ENCODE measurements at places on chromosomes 6 and 20.

DNA sequence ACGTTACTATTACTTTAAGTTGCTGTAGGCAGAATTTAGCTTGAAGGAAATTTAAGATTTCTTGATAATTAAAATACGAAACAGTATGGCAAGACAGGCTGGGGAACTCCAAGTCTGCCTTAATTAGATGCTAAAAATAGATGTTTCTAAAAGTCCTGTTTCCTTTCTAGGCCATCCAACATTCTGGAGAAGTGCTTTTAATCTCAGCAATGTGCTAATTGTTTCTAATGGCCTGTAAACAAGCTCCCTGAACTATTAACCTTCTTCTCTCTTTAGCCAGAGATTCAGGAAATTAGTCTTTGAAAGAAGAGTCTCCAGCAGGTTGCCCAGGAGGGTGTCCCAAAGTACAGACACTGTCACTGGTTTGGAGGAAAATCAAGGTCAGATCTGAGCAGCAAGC is 677.3 kb upstream of the AGPAT4 start:
- no peak for DNase-seq

DNA sequence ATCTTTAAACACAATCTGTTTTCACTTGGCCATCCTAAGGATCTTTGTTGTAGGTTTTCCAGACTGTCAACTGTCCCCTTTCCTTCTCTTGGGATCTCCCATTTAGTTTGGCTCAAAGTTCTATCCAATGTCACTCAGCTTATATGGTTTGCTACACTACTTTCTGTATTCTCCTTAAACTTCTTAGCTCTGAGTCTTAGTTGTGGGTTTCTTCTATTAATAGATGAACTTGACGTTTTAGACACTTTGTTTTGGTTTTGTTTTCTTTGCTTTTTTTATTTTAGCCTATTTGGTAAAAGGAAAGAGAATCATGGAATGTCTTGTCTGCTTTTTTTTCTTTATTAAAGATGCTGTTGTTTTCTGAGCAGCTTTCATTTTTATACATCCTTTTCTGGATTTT is 11.4 kb downstream of the RMND1 start:
- DNase-seq = no peak

DNA sequence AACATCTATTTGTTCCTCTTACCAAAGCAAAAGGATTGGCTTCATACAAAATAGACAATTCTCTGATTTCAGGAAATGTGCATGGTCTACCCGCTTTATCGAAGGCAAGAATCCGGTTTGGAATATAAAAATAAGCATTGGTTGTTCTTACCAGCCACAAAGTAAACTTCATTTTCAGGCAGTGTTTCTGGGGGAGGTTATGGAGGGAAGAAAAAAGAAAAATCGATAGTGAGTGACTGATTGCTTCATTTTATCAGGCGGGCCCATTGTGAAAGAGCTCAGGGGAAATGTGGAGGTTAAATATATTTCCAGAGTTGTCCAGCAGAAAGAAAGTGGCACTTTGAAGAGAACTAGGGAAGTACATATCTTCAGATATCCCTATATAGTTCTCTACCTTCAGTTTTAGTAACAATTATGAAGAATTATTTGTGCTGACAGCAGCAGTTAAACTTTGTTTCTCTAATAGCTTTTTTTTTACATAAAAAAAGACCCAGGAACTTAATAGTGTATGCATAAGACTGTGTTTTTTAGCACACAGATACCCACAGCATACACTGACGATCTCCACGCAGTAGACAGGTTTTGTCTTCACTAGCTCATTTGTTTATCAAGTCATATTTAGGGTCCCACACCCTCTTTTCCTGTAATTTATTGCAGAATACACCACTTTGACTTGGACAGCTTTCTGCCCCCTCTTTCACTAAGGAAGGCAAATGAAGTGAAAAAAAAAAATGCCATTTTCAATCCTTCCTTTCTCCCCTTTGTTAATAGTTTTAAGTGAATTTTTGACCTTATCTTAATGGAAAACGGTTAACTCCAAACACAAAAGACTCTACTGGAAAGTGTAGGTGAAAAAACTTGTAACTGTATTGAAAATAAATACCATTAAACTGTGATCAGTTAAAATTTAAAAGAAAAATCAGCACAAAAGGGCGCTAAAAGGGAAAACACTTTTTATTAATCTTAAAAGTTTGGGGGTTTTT is 2.9 kb downstream of the POU3F2 start:
- no peak for DNase-seq

DNA sequence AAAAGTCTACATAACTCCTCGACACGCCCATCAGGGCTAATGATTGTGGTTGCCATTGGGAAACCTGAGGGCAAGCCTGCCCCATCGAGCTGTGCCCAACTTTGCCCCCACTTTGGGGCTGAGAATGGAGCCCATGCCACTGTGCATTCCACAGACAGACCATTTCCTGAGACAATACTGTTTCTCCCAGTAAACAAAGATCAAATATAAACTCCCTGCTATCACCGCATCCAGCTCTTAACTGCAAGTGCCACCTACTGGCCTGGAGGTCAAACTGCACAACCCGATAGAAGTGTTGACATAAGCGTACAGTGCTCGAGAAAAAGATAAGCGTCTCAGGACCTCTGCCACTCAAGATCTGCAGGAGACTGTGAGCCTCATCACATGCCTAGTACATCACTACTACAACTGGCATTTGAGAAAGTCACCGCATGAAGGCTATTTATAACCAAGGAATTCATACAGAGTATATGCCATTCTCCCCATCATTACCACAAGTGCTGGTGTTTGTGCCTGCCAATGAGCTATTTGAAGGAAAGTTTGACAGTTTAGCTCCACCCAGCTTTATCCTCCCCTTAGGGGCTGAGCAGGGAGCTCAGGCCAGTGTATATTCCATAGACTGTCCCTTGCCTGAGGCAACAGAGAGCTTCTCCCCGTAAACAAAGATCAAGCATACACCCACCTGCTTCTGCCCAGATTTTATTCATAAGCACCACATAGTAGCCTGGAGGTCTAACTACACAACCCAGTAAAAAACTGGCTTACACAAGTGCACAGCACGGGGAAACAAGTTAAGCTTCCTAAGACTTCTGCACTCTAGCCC is 4.5 kb upstream of the DEFB126 start:
- no peak for DNase-seq

DNA sequence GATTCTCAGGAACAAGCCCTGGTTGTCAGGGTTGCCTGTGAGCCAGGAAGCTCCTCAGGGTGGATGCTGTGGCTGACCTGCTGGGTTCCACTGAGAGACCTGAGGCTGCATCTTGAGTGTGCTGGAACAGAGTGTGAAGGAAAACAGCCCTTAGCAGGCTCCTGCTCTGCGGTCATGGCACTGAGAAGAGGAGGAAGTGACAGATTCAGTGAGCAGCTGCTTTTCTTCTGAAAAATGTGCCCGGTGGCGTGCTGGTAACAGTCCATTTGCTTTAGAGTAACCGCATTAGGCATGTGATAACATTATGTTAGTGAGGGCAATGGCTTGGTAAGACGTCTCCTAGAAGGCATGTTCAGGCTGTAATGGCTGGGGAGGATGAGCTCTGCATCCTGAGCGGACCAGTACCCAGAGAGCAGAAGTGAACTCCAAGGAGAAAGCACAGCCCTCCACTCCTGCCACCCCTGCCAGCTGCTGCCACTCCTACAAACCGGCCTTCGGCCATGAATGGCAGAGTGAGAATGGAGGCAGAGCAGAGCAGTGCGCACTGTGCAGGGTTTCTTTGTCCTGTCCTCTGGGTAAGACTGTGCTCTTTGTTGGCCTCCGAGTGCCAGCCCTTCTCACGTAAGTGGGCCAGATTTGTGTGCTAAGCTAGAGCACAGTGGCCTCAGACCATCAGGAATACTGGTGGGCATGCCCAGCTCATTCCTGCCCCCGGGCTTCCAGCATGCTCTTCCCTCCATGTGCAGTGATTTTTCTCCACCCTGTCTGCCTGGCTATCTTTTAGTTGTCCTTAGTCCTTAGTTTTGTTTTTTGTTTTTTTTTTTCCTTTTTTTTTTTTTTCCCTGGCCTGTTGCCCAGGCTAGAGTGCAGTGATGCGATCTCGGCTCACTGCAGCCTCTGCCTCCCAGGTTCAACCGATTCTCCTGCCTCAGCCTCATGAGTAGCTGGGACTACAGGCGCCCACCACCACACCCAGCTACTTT is 98.1 kb upstream of the VSTM2L start:
- no peak for DNase-seq

DNA sequence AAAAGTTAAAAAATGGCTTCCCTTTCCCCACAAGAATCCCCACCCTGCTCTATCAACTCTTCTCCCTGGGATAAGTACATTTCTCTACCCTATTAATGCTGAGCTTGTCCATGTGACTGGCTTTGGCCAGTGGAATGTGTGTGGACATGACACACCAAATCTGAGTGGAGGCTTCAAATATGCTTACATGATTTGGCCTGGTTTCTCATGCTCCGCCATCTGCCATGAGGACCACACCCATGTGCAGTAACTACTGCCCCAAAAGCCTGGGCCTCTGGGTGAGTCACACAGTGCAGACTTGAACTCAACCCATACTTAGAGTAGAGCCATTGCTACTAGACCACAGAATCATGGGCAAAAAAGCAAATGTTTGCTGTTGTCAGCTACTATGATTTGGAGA is 65.4 kb downstream of the PRND start:
- no peak for DNase-seq

DNA sequence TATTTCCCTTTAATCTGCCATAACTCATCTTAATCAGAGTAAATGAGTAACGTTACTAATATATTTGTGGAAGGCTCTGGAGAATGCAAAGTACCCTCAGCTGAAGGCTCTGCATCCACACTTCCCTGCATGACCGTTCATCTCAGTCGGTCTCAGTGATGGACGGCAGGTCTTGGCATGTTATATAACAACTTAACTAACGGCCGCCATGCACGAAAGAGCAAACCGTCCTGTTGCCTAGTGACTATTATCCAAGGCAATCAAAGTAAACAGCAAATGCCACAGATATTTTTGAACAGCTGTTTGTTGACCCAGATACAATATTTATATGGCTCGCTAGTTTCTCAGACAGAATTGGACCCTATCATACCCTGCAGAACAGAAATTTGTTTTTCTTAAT is 194.9 kb upstream of the SMLR1 start:
- DNase-seq = no peak

DNA sequence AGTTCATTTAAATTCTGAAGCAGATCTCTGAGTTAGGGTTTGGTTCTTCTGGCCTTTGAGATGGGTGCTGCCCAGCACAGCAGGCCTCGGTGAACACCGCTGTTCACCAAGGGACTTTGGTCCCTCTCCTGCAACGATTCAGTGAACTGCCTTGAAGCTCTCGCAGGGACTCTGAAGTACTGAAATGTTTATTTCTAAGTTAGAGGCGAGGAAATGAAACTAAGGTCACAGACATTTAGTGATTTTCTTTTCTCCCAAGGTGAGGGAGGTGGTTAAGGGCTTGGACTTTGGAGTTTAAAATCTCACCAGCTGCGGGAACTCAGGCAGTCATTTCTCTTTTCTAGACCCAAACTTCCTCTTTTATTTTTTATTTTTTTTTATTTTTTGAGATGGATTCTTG is 26.2 kb downstream of the E2F3 start:
- no peak for DNase-seq

GRCh38 chr6:65399355-65400084 is 307.5 kb downstream of the EYS start:
- DNase-seq = no peak

- no peak for DNase-seq
Observed at GRCh38 chr6:156599978-156600590, 177.1 kb upstream of the ARID1B start.

DNA sequence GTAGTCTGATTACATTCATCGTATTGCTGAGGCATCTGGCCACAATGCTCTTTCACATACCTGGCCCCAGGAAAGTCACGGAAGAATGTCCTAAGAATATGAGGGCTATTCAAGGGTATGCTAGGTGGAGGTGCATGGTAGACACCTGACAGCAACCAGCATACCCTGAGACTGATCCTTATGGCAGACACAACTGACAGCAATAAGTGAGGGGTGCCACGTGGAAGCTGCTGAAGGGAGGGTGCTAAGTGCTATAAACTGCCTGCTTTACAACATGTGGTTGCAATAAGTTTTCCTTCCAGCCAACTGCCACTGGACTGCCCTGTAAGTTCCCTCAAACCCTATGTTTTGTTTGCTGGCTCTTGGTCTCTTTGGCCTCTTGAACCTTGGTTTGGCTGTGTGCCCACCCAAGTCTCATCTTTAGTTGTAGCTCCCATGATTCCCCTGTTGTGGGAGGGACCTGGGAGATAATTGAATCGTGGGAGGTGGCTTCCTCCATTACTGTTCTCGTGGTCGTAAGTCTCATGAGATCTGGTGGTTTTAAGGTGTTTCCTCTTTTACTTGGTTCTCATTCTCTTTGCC is 201.3 kb upstream of the MOCS1 start:
- no peak for DNase-seq

- no peak for DNase-seq
Observed at GRCh38 chr20:22954661-22955060, 80.5 kb upstream of the SSTR4 start.

- no peak for DNase-seq
Observed at GRCh38 chr20:39778431-39778830, 816.3 kb downstream of the DHX35 start.

- no peak for DNase-seq
Observed at GRCh38 chr6:25473447-25473846, 178.6 kb upstream of the SCGN start.

DNA sequence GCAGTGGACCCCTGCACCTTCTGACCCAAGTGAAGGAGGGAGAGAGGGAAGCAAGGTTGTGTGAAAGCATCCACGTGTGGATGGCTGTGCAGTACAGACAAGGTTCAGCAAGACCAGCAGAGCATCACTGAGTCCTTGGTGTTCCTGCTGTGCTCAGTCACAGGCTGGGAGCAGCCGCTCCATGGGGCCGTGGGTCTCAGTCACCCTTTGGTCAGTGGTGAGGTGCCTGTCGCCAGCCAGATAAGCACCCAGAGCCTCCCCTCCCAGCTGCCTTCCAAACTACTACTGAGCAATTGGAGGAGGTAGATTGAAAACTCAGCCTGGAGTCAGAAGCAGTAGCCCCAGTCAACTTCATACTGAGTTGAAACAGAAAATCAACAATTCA is 218.9 kb downstream of the SLC24A3 start:
- no peak for DNase-seq

DNA sequence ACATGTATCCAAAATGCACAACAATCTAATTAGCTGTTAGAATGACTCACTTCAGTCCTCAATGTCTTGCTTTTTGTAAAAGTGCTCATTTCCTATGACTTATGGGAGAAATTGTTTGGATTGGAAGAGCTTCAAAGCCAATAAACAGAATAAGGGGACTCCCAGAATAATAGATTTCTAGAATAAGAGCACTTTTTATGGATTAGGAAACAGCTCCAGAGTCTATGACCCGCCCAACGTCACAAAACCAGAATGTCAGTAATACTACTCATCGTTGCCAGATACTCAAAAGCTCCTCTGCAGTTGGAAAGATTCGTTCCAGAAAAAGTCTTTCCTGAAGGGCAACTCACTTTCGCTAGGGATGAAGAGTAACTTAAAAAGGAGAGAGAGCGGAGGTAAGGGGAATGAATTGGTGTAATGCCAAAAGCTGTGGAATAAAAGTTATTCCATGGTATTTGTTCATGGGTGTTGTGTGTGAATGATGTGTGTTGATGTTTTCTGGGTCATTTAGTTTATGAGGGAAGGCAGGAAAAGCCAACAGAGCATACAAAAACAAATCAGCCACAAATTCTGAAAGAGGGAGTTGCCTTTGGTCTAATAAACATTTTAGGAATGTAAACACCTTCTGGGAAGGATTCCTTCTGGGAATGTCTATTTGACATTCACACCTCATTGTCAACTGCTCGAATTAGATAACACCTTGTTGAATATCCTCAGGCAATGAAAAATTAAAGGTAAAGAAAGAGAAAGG is 64.6 kb downstream of the SYNE1 start:
- no peak for DNase-seq

GRCh38 chr6:73418081-73418741 is 23.6 kb downstream of the DDX43 start:
- DNase-seq = no peak

- DNase-seq = no peak
Observed at GRCh38 chr6:155449450-155450239, 6.0 kb downstream of the NOX3 start.
